ENCODE measurements at places on chromosomes 4 and X.

GRCh38 chr4:55781341-55781740 lies 38.2 kb upstream of the EXOC1L start:
- DNase-seq: no peak

DNA sequence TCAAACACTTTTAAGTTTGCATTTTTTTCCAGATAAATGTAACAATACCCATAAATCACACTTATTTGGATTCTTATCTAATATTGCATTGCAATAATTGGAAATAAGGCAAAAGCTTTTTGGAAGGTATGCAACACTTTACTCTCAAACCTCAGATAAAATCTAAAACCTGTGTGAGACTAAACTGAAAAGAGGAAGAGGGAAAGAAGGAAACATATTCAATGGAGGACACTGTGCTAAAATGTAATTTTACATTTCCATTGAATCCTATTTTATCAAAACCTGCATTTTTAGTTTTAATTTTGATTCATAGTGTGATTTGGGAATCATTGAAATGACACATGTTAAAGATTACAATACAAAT lies 99.4 kb downstream of the HPGD start:
- no peak for DNase-seq

DNA sequence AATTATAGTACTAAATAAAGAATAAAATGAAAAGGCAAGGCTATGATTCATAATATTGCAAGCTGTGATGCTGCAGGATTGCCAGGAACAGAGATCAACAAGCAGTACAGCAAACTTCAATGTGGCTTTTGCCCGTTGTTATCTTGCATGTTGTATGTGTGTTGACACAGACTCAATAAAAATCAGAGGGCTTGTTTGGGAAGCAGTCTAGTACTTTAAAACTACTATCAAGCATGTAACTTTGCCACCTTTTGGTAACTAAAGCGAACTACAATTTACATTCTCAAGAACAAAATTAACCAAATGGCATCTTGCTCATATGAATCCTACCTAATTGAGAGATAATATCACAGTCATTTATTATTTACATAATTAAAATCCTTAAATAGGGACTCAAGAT lies 79.8 kb upstream of the GPM6A start:
- DNase-seq: no peak

DNA sequence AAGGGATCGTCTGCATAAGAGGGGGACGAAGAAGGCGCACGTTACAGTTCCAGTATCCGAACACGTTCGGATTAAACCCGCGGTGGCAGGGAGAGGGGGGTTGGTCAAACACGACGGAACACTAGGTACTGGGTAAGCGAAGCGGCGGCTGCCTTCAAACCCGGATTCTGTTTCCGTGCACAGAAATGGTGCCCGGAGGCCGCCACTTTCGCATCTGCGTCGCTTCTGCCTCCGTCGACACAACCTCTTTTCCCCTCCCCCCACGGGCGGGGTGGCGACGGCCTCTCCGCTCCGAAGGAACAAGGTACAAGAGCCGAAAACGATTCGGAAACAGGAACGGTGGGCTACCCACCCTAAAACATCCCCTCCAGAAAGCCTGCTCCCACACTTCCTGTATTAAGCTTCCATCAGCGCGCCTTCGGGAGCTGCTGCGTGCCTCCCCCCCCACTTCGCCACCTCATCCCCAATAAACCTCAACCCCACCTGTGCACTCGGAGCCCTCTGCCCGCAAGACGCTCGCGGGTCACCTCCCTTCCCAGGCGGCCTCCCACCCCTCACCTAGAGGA lies 667 bp downstream of the G3BP2 start:
- peak; percentile 89 for DNase-seq

Data from stimulated activated naive CD8-positive, alpha-beta T cell treated with anti-CD3 and anti-CD28 coated beads, Interleukin-15, amount 100 ng/mL, for 72 hours (primary cell).